ENCODE measurements at places on chromosomes 16 and 17.

GRCh38 chr17:66654106-66654740, 180.7 kb upstream of the CACNG5 start:
- no peak for DNase-seq

- DNase-seq: no peak
These were observed 89.5 kb upstream of the SOX9 start for GRCh38 chr17:72031219-72031884.

GRCh38 chr17:27506348-27507218, 50.3 kb downstream of the KSR1 start:
- peak; percentile 57 for DNase-seq

- DNase-seq: no peak
These were observed 9.6 kb downstream of the JPT2 start for GRCh38 chr16:1687427-1688316.

DNA sequence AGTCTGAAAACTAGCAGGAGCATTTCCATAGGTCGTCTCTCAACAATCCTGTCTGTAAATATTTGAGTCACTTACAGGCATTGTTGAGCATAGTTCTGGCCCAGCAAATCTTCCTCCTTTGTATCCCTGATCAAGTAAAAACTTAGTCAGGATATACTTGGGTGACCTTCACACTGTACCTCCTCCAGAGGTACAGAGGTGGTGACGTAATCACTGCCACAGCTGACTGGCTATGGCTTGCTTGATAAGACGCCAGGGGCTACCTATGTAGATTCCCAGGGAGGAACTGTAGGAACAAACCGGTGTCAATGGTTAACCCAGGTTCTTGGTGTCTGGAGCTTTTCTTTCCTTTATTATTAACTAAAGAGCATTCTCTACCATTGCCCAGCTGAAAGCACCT, at the start of gene KCNJ16:
Gene KCNJ16, plus strand, starts transcription at position 270 of the 400 bp plus-strand sequence. CDS start 56,863 bp downstream, outside the sequence.
- DNase-seq: no peak

GRCh38 chr16:67254801-67255552, 6.2 kb downstream of the SLC9A5 start:
- DNase-seq: no peak

DNA sequence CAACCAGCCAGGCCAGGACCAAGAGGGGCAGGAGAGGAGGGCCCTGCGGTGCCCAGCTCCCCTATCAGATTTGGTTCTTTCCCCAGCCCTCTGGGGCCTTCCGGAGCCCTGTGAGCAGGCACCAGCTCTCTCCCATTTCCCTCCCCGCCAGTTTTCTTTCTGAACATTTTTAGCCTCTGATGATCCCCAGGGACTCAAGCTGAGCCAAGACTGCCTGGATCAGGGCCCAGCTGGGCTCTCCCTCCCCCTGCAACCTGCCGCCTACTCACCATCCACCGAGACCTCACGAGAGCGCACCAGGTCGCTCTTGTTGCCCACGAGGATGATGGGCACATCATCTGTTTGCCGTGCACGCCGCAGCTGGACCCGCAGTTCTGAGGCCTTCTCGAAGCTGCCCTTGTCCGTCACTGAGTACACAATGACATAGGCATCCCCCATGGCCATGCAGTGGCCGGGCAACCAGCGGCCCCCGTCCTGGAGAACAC, 2.0 kb downstream of the RRAD start:
- no peak for DNase-seq

DNA sequence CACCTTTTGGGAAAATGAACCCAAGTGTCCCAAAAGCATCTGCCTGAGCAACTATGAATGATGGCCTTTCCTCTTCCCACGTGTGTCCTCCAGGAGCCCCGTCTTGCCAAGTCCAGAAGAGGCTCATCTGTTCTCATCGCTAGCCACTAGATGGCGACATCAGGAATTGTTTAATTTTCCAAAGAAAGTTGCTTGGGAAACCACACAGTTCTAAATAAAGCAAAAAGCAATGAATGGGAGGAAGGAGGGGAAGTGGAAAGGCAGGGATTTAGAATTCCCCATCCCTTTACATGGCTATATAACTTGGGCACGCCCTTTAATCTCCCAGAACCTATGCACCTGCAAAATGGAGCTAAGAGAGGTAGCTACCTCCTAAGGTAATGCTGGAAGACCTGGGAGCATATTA, 9.0 kb upstream of the CDH5 start:
- DNase-seq: peak; percentile 32

DNA sequence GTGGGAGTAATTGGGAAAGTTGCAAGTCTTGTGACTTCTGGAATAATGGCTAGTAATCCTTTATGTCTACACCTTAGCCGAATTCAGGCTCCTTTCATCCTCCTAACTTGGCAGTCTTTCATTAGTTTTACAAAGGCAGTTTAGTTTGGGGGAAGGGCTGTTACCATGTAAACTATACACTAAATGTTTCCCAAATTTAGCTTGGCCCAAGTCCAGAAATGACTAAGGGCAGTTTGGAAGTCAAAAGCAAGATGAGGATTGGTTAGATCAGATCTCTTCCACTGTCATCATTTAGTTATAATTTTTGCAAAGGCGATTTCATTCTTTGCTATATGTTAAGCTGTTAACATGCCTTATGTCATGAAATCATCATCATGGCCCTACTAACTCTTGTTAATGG, 115.4 kb upstream of the CACNG3 start:
- DNase-seq: no peak
